ENCODE measurements at places on chromosomes 3 and 15. TPM values are rescaled to one million over a fixed set of nuclear protein-coding genes. Genes with fewer than 3 reads are reported as not detected.

- DNase-seq: no peak
Observed at GRCh38 chr3:157280786-157281185, 120.8 kb upstream of the CCNL1 start.

- no peak for DNase-seq
Observed at GRCh38 chr15:94397337-94397736, 166.0 kb downstream of the MCTP2 start.

SHC4 gene
- 1.5 TPM for polyA plus RNA-seq

GUCA1C gene
- polyA plus RNA-seq: 2.2 TPM

STRC gene
- 0.04 TPM for polyA plus RNA-seq

CHRFAM7A gene
- polyA plus RNA-seq: 1.7 TPM

Measured in heart left ventricle (tissue), 16 donors.